Stimulated activated CD4-positive, alpha-beta T cell treated with anti-CD3 and anti-CD28 coated beads, TNF-alpha, amount 100 ng/mL, for 24 hours (primary cell): ENCODE measurements at places on chromosomes 3 and 15.

- no peak for DNase-seq
Observed at GRCh38 chr3:17119201-17120072, 234.7 kb downstream of the PLCL2 start.

DNA sequence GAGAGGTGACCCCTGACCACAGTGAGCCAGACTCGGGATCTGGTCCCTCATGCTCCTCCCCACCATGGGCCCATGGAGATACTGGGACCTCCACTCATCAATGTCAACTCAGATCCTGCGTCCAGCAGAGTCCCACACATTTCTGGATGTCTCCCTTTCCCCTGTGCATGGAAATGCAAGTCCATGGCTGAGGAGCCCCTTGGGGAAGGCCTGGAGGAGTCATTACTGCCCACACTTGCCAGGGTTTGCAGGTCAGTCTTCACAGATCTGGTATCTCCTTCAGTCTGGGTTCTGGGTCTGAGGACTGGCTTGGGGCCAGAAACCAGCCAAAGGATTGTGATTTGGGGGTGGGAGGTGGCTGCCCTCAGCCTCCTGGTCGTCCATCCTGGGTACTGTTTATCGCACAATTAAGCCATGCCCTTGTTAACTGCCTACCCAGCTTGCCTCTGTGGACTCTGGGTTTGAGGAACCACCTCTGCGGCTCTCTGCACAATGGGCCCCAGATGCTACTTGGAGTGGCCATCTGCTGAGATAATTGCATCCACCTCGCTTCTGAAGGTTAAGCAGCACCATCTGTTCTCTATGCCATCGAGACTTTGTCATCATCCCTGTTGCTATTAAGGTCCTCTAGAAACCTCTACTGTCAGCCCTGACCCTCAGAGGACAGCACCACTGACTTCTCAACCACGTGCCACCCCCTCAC lies 49.9 kb upstream of the KLF13 start:
- DNase-seq = no peak

DNA sequence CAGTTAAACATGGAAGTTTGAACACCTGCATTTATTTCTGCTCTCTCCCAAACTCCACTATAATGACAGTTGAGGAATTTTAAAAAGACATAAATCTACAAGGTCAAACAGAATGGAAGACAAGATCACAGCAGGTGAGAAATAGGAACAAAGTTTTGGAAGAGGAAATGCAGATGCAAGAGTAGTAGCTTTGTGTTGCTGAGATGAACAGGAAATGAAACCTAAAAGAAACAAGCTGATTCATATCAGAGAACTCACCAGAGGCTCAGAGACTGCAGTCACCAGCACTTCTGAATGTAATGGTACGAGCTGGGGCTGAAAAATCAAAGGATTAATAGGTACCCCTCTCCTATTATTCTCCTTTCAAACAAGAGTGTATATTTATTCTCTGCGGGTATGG lies 459.9 kb downstream of the RAP2B start:
- no peak for DNase-seq

DNA sequence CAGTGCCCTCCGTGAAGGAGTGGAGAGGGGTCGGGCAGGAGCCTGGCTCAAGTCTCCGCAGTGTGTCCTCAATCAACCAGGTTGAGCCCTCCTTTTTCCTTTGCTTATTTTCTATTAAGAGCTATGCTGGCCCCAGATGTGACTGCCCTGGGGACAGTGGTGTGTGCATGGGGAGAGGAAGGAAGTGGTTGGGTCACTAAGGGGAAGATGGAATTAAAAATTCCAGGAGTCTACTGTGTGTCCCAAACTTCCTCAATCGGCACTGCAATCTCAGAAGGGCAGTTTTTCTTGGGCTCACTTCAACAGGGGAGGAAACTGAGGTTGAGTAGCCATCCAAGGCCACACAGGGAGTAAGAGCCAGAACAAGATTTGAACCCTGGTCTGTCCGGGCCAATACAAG lies 13.7 kb upstream of the GRIP2 start:
- no peak for DNase-seq

GRCh38 chr3:189099031-189099471 lies 72.7 kb upstream of the TPRG1 start:
- no peak for DNase-seq

GRCh38 chr3:115709093-115709492 lies 85.8 kb downstream of the GAP43 start:
- DNase-seq = no peak

- no peak for DNase-seq
Observed at GRCh38 chr15:33807665-33808064, 160.6 kb upstream of the CHRM5 start.

DNA sequence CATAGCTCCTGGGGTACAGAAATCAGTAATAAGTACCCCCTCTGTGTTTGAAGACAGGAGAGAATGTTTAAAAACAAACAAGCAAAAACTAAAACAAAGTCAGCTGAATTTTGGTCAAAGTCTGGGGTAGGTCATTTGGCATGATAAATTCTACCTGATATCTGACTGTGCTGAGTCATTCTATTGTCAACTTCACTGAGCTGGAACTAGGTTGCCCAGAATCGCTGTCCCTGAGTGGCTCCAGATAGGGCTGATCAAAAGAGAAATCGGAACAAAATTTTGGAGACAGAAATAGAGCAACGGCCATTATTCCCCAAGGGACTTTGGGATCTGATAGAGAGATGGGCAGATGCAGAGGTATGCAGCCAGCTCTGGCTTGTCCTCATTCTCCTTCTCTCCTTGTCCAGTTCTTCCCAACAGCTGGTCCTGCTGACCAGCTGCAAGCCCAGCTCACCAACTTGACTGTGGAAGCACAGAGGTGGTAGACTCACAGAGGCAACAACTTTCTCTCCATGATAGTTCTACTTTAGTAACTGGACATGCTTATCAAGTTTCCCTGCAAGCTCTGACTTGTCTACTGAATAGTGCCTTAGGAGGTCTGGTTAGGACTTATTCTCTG lies 57.3 kb upstream of the MYRIP start:
- no peak for DNase-seq

DNA sequence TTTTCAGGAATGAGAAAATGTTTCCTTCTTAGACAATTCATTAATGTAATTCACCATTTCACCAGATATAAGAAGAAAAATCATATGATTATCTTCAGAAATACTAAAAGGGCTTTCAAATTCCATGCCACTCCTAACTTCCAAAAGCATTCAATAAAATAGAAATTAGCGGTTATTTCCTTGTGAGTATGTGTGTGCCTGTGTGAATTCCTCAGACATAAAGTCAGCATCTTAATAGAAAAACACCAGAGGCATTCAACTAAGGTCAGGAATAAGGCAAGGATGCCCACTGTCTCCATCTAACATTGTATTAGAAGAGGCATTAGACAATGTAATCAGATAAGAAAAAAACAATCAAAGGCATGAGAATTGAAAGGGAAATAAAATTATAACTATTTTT lies 88.4 kb downstream of the PLCH1 start:
- no peak for DNase-seq

DNA sequence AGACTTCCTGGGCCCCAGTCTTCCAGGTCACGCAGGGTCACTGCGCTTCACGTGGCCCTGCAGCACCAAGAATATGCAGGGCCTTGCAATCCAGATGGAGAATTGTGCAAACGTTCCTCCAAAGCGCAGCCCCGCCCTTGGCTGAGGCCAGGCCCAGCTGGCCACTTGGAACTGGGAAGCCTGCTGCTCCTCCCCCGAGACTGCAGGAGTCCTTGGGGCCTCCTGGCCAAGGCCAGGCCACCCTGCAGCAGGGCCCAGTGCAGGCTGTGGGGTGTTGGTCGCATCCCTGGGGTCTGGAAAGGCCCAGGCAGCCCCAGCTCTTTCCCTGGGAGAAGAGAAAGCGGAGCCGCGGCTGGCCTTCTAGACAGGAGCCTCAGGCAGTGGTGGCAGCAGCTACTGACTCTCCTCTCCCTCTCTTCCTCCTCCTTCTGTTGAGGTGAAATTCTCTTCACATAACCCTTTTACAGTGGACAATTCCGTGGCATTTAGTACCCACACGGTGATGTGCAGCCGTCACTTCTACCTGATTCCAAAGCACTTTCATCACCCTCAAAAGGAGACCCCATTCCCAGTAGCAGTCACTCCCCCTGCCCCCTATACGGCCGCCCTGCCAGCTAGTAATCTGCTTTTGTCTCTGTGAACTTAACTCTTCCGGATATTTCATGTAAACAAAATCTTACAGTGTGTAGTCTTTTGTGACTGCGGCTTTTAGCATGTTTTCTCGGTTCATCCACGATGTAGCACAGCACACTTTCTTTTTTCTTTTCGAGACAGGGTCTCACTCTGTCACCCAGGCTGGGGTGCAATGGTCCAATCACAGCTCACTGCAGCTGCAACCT lies 103.9 kb downstream of the TMEM266 start:
- no peak for DNase-seq

DNA sequence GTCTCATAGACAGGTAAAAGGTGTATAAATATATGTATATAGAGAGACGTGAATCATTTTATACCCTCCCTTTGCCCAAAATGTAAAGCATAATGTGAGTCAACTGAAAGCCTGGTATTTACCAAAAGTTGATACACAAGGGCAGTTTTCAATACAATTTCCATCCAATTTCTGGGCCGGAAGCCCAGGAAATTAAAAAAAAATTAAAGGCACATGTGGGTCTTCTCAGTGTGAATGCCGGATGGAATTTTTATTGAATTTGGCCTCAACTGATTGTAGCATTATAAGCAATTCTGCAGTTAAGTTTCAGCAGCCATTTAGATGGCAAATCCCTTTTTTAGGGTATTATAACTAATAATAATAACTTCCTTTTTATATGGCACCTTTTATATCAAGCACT lies 3.3 kb upstream of the CNTN3 start:
- DNase-seq = no peak
